ENCODE measurements at places on chromosomes 13 and 19. TPM values are rescaled to one million over a fixed set of nuclear protein-coding genes. Genes with fewer than 3 reads are reported as not detected.

GRCh38 chr19:58356766-58357480 is 3.6 kb upstream of the A1BG start:
- peak; percentile 46 for DNase-seq

Gene C19orf73
- not detected for polyA plus RNA-seq

DNA sequence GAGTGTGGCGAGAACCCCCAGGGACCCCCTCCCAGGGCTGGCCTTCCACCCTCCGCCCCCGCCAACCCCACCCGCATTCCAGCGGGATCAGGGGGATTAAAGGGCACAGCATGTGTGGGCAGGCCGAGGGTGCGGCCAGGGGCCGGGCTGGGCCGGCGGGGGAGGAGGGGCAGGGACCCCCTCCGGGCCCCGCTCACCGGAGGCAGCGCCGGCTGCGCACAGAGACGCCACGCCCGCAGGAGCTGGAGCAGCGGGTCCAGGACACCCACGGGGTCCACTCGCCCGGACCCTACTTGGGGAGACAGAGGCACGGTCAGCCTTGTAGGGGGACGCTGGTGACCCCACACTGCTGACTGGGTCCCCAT is 2.4 kb downstream of the ADAMTSL5 start:
- DNase-seq, result no peak

Gene ZNF627
- polyA plus RNA-seq, result 43.8 TPM

Gene BST2
- 15.2 TPM for polyA plus RNA-seq

Gene SIGLEC12
- polyA plus RNA-seq, result not detected

Gene TGFBR3L
- not detected for polyA plus RNA-seq

- DNase-seq, result no peak
Measured at GRCh38 chr19:51311351-51312257, at the start of gene IGLON5. IGLON5 (plus strand) TSS chr19:51311644; CDS start chr19:51311848, 204 bp downstream.

GRCh38 chr19:1923319-1923718 is 17.7 kb upstream of the CSNK1G2 start:
- DNase-seq, result no peak

DNA sequence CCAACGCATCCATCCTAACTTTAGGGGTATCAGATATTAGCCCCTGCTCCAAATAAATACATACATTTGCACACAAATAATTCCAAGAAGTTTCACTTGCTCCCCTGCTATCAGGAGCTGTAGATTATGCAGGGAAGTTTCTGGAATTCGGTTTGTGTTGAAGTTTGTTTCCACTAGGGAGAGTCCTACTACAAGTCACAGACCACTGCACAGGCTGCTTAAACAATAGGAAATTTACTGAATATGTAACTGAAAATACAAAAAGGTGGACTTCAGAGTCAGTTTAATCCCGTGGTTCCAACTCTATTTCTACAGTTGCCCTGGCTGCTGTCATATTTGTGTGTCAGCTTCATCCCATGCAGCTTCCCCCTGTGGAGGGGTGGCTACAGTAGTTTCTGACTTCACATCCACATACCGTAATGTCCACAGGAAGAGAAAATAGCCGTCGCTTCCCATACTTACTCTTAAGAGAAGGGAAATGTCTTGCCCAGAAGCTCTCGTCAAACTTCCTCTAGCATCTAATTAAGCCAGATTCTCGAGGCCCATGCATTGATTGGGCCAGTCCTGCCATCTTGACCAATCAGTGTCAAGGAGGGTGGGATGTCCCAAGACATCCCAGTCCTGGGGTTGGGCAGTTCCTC is 286.6 kb downstream of the COG6 start:
- no peak for DNase-seq

DNA sequence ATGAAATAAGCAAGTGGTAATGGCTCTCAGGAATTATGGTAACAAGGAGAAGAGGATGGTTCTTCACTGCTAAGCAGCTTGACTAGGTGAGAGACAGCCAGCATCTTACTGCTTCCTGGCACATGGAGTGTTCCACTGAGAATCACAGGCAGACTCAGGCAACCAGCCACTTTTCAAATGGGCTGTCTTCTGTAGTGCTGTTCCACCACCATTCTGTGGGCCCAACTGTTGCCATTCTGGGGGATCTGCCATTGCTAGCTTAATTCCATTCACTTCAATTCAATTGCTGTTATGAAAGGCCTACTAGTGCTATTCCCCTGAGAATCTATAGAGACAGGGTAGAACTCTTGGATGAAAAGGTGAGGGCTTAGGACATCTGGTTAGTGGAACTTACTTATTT is 341.9 kb downstream of the KCNRG start:
- no peak for DNase-seq

Gene SIAH3
- polyA plus RNA-seq, result 0.04 TPM

Gene AMER2
- polyA plus RNA-seq, result 0.21 TPM

GRCh38 chr19:6021878-6022569 is 44.1 kb upstream of the RANBP3 start:
- peak; percentile 64 for DNase-seq

- DNase-seq, result no peak
Measured at GRCh38 chr13:24777171-24777570, 13.2 kb downstream of the RNF17 start.

Gene PDX1
- not detected for polyA plus RNA-seq

GRCh38 chr13:42567906-42568305 is 6.0 kb upstream of the TNFSF11 start:
- DNase-seq, result no peak

DNA sequence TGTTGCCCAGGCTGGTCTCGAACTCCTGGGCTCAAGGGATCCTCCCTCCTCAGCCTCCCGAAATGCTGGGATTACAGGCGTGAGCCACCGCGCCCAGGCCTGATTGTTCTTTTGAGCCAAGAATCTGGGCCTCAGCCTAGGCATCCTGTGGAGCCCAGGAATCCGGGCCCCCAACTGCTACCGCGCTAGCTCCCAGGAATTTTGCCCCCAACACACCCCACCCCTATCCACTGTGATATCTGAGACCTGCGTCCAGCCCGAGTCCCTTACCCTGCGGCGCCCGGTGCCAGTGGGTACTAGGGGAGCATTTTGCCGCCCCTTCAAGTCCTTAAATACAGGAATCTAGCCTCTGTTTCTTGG is 838 bp upstream of the MYADM start:
- no peak for DNase-seq

- DNase-seq, result peak; percentile 74
Measured at GRCh38 chr19:10230173-10230860, 814 bp downstream of the S1PR2 start.

- DNase-seq, result no peak
Measured at GRCh38 chr19:51462276-51462675, 4.0 kb upstream of the SIGLEC8 start.

Gene SEMA6B
- 2.8 TPM for polyA plus RNA-seq

GRCh38 chr13:66574606-66575005 is 655.5 kb downstream of the PCDH9 start:
- no peak for DNase-seq

DNA sequence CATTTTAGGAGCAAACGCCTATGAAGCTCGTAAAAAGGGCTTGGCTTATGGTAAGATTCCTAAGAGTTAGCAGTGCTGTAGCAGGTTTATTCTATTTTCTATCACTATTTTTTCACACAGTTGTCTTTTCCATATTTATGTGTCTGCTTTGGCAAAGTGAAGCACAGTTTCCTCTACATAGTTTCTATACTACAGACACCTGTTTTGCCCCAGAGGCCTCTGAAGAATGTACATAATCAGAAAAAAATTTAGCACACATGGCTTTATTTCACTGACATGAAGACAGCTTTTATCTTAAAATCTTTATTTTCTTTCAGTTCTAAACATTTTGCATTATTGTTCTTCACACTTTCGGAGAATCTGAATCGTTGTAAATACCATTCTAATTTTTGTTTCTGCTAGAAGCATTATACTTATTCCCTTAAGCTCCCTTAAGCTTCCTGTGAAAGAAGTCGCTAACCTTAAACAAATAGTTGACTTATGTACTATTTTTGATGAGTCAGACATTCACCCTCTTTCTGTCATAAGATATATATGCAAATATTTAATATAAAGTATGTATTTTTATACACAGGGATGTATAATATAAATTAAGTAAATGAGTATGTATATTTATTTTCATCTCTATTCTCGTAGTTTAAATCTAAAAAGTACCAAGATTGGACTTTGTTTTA is 816.0 kb downstream of the OLFM4 start:
- DNase-seq, result no peak

DNA sequence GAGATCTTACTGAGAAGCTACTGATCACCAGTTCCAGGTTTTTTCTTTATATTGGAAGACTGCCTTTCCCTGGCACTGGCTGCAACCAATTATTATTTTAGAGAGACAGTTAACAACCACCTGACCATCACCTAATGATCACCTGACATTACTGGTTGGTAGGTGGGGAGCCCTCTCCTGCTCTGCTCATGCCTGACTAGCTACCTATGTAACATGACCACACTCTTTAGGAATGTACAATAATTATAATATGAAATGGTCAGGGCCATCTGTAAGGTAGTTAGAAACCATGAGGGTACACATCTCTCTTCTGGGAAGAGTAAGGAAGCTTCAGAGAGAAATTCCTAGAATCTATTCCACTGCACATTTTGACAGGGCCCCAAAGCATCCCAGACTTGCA is 59.0 kb upstream of the SCEL start:
- DNase-seq, result no peak

Gene OVOL3
- polyA plus RNA-seq, result not detected

Gene CASP14
- polyA plus RNA-seq, result not detected

GRCh38 chr13:51271528-51272085 is 49.4 kb downstream of the FAM124A start:
- no peak for DNase-seq

DNA sequence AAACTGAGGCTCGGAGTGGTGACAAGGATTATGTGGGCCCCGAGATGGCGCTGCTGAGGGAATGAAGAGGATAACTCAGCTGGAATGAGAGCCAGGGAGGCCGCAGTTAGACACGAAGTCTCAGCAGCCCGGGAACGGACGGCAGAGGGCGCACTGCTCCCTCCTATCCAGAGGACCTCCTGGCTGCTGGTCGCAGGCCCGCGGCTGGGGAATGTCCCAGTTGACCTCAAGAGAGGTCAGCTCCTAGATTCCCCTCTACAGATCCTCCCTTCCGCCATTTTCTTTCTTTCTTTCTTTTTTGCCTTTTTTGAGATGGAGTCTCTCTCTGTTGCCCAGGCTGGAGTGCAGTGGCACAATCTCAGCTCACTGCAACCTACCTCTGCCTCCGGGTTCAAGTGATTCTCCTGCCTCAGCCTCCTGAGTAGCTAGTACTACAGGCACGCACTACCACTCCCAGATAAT is 24.1 kb upstream of the ASPDH start:
- peak; percentile 38 for DNase-seq

DNA sequence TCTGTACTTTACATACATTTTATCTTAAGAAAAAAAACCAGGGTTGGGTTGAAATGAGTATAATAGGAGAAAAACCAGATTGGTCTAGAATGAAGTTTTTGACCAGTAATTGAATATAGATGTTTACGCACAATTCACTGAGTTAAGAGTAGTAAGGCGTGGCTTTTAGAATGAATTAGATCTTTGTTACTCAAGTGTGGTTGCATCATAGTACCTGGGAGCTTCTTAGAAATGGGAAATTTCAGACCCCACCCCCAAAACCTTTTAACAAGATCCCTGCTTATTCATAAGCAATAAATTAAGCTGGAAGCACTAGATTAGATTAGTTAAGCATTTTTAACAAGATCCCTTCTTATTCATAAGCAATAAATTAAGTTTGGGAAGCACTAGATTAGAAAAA is 28.7 kb upstream of the LMO7 start:
- no peak for DNase-seq

DNA sequence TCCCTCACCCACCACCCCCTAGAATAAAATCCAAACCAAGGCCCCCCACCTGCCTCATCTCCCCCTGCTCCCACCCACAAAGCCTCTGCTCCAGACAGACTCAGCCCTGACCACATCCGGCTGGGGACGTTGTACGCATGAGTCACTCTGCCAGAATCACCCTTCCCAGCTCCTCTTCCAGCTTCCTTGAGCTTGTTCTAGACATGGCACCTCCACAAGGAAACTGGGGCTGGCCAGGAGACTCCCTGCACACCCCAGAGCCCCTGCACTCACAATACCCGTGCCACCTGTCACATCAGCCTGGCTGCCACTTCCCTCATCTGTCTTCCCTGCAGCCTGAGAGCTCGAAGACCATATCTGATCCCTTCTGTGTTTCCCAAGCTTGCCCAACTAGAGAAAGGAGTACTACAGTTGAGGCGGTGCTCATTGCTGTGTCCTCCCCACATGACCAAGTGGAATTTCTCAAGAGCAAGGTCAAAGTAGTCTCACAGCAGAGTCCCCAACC is 9.7 kb downstream of the DEDD2 start:
- DNase-seq, result no peak

GRCh38 chr19:32642771-32643170 is 32.2 kb downstream of the ANKRD27 start:
- DNase-seq, result no peak

Gene COX6B2
- 0.33 TPM for polyA plus RNA-seq

DNA sequence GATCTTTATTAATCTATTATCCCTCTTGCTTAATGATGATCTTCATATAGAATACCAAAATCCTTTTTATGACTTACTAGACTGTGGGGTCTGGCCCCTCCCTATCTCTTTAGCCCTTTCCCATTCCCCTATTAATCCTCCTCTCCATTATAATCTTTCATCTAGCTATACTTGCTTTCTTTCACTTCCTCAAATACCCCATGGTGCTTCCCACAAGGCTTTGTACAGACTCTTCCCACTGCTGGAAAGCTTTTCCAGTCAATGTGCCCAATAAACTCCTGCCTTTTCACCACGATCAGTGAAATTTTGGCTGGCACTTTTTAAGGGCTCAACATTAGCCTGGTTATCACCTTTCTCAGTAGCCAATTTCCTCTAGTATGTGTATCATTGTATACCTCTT is 3.2 kb upstream of the EBPL start:
- DNase-seq, result no peak

DNA sequence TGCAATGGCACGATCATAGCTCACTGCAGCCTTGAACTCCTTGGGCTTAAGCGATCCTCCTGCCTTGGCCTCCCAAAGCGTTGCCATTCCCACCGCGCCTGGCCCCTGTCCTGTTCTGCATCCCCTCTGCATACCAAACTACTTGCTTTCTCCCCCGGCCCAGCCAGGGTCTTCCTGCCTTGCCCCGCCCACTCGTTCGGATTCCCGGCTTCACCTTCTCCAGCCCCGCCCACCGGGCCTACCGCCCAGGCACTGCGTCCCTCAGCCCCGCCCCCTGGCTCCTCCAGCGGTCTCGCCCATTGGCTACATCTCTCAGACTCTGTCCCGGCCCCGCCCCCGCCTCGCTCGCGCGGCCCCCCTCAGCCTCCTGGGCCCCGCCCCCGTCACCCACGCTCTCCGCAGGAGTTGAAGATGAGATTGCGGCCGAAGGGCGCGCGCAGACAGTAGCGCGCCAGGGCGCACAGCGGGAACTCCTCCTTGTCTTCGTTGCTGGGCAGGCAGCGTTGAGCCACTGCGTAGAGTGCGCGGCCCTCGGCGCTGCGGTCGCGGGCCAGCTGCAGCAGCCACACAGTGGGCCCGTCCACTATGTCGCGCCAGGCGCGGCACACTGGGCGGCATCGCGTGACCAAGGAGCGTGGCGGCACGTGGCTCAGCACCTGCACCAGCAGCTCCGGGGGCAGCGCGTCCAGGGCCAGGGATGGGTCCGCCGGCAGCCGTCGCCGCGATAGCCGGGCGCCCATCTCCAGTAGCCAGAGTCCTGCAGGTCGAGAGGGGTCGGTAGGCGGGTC is 19.0 kb downstream of the MRPS12 start:
- DNase-seq, result peak; percentile 66
